IMR-90 (cell line): ENCODE measurements at places on chromosomes 16 and 17. TPM values are rescaled to one million over a fixed set of nuclear protein-coding genes. Genes with fewer than 3 reads are reported as not detected.

Gene KRT12
- total RNA-seq: not detected in 2 replicates

Gene PYDC1
- not detected in 2 replicates for total RNA-seq

Gene LRRC75A
- 0.56 and 0.72 TPM in 2 replicates for total RNA-seq

Gene CACNG1
- not detected in 2 replicates for total RNA-seq

Gene TNFRSF13B
- not detected in 2 replicates for total RNA-seq

Gene YBX2
- total RNA-seq: not detected in 2 replicates
